ENCODE measurements at places on chromosomes 1 and 21.

DNA sequence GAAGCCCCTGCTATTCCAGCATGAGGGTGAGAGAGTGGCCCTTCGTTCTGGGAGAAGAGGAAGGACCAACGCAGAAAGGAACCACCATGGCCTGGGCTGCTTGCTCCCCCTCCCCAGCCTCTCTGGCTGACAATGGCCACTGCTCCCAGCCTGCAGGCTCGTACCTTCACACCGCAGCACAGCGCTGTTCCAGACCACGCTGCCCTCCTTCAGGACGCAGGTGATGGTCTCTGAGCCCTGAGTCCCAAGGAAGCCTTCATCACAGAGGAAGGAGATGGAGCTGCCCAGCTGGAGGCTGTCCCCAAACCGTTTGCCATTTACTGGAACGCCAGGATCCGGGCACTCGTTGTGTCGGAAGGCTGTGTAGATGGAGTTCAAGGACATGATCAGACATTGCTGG, 124.9 kb upstream of the HMGB4 start:
- H3K27me3 ChIP-seq, result peaks cover 2% of the 10 kb centered on the region
- H3K27ac ChIP-seq, result no peak overlapping the region
- H3K4me1 ChIP-seq, result no peaks in the 10 kb centered on the region
- no peaks in the 10 kb centered on the region for H3K36me3 ChIP-seq
- DNase-seq, result no peak
- H3K4me3 ChIP-seq, result no peak overlapping the region

GRCh38 chr1:172698224-172698623, 39.3 kb downstream of the FASLG start:
- H3K4me1 ChIP-seq, result no peaks in the 10 kb centered on the region
- no peak overlapping the region for H3K4me3 ChIP-seq
- no peaks in the 10 kb centered on the region for H3K36me3 ChIP-seq
- H3K27me3 ChIP-seq, result no peaks in the 10 kb centered on the region
- DNase-seq, result no peak

DNA sequence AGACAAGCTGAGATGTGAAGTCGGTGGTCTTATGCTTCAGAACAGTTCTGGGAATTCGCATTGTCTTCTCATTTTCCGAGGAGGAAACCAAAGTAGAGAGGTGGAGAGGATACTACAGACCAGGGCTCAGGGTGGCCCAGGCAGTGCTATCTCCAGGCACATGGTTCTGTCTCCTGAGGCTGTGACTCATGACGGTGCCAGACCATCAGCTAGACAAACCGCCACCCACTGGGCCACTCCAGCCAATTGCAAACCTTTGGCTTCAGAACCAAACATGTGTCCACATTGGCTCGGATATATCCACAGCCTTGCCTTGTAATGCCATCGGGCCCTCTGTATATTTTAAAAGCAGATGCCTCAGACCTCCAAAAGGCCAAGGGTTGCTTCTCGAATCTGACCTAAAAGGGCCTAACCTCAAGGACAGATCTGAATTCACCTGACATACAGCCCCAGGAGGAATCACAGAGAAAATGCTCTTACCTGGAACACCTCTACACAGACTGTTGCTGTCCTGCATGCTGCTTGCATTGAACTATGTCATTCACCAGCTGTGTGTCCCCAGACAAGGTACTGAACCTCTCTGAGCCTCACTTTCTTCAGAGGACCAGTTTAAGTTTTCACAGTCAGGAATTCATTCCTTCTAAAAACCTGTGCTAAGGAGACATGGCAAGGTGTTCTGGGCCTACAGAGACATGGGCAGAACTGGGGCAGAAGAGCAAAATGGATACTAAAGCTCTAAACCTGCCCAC, 224.9 kb upstream of the JUN start:
- no peaks in the 10 kb centered on the region for H3K27me3 ChIP-seq
- H3K4me3 ChIP-seq, result no peak overlapping the region
- H3K4me1 ChIP-seq, result peaks cover 22% of the 10 kb centered on the region
- no peaks in the 10 kb centered on the region for H3K36me3 ChIP-seq
- no peak for DNase-seq

GRCh38 chr1:33327587-33328325, 6.9 kb upstream of the A3GALT2 start:
- DNase-seq, result peak; percentile 65
- peaks cover 23% of the 10 kb centered on the region for H3K4me1 ChIP-seq
- H3K27ac ChIP-seq, result peak overlapping the region; percentile 11
- peaks cover 98% of the 10 kb centered on the region for H3K36me3 ChIP-seq
- no peaks in the 10 kb centered on the region for H3K27me3 ChIP-seq

- DNase-seq, result no peak
- H3K36me3 ChIP-seq, result no peaks in the 10 kb centered on the region
- H3K27ac ChIP-seq, result no peak overlapping the region
- no peaks in the 10 kb centered on the region for H3K4me1 ChIP-seq
Observed at GRCh38 chr1:213119794-213120193, 68.8 kb downstream of the RPS6KC1 start.

DNA sequence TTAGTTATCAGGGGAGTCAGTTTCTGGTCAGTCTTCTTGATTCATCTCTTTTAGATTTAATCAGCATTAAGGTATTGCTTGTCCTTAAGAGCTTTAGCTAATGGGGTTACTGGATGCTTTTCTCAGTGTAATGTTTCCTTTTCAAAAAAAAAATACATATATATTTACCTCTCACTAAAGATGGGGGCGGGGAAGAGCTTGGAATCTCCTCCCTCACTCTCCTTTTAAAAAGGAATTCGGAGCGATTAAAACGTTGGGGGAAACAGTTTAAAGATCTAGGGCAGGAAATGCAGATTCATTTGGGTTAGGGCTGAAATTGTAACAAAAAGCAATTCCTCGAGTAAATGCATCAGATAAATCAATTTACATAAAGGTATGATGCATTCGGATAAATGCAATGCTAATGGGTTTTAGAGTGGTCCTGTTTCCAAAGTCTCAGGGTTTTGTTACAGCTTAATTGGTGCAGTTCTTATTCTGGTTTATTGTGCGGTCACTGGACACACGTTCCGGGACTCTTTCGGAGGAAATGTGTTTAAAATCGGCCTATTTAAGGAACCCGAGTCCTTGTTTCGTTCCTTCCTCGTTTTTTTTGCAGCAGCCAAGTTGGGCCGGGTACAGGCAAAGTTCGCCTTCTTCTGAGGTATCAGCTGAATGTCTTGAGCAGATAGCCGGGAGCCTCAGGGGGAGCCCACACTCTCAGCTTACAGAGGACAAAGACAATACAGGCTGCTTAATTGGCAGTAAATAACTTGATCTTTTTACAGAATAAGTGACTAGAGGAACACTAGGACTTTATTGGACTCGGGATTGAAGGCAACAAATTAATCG, 1.6 kb downstream of the LMO4 start:
- no peaks in the 10 kb centered on the region for H3K36me3 ChIP-seq
- H3K27me3 ChIP-seq, result no peaks in the 10 kb centered on the region
- peak overlapping the region; percentile 94 for H3K4me3 ChIP-seq
- peaks cover 51% of the 10 kb centered on the region for H3K4me1 ChIP-seq
- DNase-seq, result no peak

DNA sequence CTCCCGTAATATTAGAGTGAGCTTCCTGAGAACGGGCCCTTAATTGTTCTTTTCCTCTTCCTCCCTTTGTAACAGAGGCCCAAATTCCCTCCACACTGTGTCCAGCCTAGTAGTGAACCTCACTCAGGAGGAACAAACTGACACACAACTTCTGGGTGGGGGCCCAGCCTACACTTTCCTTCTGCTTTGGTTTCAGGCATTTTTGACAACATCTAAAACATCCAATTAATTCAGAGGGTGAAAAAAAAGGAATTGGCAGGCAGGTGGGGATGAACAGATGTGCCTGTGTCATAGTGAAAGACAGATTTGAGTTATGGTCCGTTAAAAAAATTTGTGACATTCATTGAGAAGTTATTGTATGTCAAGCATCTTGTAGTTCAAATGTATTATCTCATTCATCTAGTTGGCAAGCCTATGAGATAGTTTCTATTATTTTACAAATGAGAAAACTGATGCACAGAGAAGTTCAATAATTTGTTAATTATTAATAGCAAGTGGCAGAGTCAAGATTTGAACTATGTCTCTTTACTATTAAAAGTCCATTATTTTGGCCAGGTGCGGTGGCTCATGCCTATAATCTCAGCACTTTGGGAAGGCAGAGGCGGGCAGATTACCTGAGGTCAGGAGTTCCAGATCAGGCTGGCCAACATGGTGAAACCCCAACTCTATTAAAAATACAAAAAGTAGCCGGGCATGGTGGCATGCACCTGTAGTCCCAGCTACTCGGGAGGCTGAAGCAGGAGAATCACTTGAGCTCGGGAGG, 41.6 kb upstream of the LRIG2 start:
- no peak for DNase-seq
- no peaks in the 10 kb centered on the region for H3K27me3 ChIP-seq
- no peak overlapping the region for H3K4me3 ChIP-seq
- H3K27ac ChIP-seq, result no peak overlapping the region
- H3K36me3 ChIP-seq, result no peaks in the 10 kb centered on the region

DNA sequence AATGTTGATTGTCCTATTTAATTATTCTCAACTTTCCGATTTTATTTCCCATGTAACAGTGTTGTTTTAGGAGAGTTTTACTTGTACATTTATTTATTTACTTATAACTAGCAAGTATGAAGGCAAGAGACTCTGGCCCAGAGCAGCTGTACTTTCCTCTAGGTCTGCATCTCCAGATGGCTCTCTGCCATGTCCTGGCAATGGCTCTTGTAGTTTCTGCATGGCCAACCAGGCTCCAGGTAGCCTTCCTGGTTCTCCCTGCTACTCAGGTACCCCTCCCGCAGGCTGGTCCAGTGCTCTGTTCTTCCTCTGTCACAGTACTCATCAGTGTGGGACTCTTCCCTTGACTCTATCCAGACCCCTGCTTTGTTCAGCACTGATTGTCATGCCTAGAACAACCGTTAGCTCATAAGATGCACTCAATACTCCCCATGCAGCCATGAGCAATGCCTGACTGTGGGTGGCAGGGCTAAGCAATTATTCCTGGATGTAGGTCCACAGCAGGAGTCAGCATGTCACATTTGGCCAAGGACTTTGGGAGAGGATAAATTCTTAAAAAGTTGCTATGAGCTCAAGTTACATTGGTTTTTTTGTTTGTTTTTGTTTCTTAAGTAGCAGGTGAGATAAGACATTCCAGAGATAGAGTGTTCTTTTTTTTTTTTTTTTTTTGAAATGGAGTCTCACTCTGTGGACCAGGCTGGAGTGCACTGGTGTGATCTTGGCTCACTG, 10.9 kb upstream of the IL20 start:
- H3K27me3 ChIP-seq, result no peaks in the 10 kb centered on the region
- H3K27ac ChIP-seq, result no peak overlapping the region
- no peaks in the 10 kb centered on the region for H3K36me3 ChIP-seq

DNA sequence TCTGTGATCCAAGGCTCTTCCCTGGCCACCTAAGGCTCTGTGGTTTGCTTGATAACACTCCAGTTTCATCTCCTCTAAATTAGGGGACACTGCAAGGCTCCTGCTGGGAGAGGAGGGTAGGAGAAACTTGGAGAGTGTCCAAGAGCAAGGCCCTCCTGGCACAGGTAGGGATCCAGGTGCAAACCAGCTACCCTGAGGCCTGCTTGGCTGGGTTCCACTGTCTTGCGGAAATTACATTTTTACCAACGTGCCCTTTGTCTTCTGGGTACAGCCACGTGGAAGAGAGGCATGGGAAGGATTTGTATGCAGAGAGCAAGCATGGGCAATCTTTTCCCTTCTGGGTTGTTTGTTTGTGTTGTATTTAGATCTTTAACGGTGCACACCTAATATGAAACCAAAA, 132.5 kb downstream of the PRDM2 start:
- no peaks in the 10 kb centered on the region for H3K27me3 ChIP-seq
- H3K4me1 ChIP-seq, result peaks cover 10% of the 10 kb centered on the region
- no peak overlapping the region for H3K27ac ChIP-seq

- H3K36me3 ChIP-seq, result no peaks in the 10 kb centered on the region
- no peak for DNase-seq
- H3K4me1 ChIP-seq, result peaks cover 39% of the 10 kb centered on the region
Observed at GRCh38 chr21:45640001-45640887, 3.3 kb upstream of the PCBP3 start.

DNA sequence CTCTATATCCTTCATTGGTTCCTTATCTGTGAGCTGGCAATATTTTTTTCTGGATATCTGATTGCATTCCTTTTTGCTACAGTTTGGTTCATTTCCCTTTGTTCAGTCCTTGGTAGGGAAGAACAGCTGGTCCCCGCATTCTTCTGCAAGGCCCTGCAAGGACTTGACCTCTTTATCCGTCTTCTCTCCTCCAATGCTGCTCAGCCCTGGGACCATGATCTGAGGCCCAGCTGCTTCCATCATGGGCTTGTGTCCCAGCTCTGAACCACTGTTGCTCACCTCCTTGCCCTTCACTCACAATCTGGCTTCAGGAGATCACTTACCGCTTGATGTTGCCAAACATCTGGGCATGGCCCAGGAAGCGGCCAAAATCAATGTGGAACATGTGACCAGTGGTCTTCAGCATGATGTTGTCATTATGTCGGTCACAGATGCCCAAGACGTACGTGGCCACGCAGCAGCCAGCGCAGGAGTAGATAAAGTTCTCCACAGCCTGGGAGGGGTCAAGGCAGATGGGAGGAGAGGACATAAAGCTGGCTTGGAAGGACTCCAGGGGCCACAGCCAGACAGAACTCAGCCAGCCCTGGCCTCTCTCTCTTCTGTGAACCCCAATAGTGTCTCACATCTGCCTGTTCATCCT, 22.6 kb upstream of the PPP1R15B start:
- peaks cover 56% of the 10 kb centered on the region for H3K4me1 ChIP-seq
- peaks cover 50% of the 10 kb centered on the region for H3K36me3 ChIP-seq
- H3K27me3 ChIP-seq, result no peaks in the 10 kb centered on the region
- no peak for DNase-seq
- no peak overlapping the region for H3K4me3 ChIP-seq

DNA sequence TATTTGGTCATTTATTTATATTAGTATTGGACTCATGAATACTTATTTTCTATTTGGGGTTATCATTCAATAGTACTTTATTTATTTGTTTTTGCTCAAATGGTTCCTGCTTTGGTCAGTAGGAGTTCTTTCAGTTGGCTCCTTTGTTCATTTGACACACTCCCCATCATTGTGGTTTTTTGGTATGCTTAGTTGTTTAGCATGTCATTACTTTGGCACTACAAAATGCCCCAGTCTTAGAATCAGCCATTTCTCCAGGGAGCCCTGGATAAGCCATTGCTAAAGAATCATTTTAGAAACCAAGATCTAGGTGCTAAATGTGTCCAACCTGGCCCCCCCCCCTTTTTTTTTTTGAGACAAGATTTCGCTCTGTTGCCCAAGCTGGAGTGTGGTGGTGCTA, 61.7 kb upstream of the MRPS6 start:
- DNase-seq, result no peak
- no peak overlapping the region for H3K27ac ChIP-seq
- H3K4me1 ChIP-seq, result no peaks in the 10 kb centered on the region
- H3K4me3 ChIP-seq, result no peak overlapping the region
- no peaks in the 10 kb centered on the region for H3K27me3 ChIP-seq

All from suprapubic skin (tissue), 4 donors.